ENCODE measurements at places on chromosomes 3 and 15.

DNA sequence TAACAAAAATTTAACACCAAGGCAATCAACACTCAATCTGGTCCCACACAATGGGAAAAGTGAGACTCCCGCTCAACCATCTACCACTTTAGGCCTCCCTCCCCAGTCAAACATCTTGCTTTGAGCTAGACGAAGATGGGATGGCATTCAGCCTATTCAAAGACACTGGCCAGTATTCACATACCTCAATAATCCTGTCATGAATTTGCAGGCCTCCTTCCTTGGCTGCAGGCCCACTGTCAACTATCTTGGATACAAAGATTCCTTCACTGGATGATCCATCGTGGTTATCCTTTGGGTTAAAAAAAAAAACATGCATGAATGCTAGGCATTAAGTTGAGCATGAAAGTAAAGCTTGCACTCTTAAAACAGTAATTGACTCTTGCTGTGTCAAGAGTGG, 22.6 kb downstream of the PDZRN3 start:
- no peak for DNase-seq

- no peak for DNase-seq
Measured at GRCh38 chr3:109852283-109852682, 514.9 kb upstream of the DPPA4 start.

DNA sequence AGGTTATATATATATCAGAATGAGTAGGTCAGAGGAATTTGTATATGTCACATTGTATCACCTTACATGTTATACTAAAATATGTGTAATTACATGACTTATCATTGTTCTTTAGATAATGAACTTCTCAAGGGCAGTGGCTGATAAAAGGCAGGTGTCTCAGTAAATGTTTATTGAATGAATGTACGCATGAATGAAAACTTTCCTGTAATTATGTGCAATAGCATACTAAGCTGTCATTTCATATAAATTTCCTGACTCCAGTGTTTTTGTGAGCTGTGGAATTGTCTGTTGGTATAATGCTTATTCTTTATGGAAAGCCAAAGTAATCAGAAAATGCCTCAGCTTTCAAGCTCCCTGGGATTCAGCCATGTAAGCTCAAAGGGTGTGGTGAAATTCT, 4.2 kb downstream of the TBC1D23 start:
- DNase-seq = no peak

DNA sequence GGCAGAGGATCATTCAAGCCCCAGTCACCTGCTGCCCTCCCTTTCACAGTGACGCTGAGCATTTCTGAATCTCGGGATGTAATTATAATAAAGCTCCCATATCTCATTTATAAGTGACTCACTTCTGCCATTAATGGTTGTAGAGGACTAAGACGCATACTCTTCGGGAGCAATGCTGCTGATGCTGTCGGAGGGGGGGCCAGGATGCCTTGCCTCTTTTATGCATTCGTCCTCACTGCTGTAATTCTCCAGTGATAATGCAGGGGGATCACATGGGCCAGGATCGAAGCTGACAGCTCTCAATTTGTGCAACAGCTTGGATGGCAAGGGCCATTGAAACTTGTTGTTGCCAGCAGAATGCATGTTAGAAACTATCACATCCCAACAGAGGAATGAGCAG, 3.1 kb downstream of the HRH1 start:
- DNase-seq = no peak

DNA sequence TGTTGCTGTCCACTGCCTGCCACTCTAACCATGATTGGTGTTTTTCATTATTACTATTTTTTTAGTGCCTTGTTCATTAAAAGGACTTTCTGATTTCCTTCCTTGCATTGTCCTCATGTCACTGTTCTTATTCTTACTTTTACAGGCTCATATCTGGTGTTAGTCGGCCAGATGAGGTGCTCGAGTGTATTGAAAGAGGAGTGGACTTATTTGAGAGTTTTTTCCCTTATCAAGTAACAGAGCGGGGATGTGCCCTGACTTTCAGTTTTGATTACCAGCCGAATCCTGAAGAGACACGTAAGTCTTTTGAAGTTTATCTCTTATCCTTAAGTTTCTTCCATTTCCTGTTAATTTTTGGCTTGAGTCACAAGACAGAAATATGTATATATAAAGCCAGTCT, 23.2 kb downstream of the QTRT2 start:
- no peak for DNase-seq

GRCh38 chr3:97001611-97002010, 187.2 kb downstream of the EPHA6 start:
- no peak for DNase-seq

DNA sequence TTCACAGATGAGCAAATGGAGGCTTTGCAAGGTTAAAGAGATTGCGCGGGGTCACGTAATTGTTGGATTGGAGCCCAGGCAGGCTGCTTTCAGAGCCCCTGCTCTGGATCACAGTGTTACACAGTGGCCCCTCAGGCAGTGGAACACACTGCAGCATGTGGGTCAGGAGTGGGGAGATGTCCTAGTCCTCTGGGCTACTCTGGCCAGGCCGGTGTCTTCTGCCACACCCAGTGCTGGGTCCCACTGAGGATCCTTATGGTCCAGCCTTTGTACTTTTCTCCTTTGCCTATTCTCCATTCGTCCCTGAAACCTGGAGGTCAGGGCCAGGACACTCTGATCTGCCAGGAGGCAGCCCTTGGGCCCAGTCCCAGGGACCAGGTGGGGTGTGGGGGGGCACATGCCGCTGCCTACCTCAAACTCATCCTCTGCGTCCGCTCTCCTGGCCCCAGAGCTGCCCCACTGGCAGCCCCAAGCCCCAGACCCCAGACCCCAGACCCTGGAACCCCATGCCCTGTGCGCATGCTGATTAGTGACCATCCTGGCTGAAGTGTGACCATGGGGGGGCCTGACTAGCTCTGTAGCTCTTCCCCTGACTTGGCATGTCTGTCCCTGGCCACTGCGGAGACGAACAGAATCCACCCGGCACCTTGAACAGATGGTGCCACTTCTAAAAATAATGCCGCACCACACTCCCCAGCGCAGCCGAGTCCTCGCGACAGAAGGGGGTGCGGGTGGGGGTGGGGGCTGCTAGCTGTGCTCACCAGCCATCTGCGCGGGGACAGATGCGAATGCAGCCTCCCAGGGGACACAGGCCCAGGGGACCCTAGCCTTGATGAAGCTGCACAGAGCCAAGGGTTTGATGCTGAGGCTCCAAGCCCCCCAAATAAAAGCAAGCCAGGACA, 41.6 kb downstream of the ATP2B2 start:
- DNase-seq = no peak

DNA sequence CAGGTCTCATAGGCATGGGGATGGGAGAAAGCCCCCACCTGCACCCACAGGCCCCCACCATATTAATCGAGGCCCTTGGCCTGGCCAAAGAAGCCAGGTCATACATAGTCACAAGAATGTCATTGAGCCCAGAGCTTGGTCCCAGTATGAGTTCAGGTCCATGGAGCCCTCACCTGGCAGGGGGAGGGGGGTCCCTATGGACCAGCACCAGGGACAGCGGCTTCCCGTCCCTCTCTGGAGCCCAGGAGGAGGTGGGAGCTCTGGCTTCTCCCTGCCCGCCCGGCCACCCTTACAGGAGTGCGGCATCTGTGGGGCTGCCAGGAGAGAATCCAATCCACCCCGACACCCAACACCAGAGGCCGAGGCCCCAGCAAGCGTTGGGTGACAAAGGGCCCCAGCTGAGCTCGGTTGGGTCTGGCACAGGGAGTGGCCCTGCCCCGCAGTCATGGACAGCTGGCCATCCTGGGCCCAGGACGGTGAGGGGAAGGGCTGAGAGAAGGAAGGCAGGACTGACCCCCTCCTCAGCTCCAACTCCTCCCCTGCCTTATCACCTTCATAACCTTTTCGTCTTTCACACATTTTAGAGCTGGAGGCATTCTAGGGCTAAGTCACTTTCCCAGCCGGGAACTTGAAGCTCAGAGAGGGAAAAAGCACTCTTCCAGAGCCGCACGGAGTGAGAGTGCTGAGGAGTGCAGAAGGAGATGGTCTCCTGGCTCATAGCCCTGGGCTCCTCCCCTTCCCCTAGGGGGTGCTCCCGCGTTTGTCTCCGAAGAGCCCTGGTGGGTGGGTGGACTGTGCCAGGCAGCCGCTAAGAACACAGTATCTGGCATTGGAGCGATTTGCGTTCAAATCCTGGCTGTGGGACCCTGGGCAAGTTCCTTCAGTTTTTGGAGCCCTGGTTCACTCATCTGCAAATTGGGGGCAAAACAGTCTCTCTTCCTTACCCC, 54.6 kb downstream of the ATP2B2 start:
- DNase-seq = no peak

- no peak for DNase-seq
Measured at GRCh38 chr3:138600100-138600745, 6.2 kb upstream of the CEP70 start.

DNA sequence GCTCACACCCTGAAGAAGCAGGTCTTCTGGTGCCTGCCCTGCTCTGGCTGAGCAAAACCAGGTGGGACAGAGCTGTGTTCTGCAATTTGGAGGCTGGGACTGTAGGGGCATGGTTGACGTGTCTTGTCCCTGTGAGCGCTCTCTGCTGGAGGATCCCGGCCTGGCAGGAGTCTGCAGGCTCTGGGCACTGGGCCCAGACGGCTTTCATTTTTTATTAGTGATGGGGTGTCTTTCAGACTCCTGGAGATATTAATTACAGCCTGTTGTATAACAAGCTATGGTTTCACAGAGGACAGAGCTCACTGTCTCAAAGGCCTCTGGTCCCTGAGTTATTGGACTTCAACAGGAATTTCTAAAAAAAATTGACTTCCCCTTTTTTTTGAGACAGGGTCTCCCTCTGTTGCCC, 29.5 kb upstream of the ZNF710 start:
- DNase-seq = peak; percentile 70

DNA sequence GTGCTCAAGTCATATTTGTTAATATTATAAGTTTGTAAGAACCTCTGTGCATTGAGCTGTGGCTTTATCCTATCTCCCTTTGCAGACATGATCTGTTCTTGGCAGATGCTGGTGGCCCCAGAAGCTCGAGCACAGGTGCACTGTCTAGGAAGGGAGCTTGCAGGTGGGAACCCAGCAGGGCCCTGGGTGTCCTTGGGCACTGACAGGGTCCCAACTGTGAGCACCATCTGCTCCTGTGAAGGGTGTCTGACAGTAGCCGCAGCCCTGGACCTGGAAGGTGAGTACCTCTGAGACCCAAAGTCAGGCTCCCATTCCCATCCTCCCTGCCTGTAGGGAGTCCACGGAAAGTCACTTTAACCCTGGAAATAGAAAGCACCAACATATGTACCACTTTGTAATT, 2.4 kb upstream of the REC114 start:
- no peak for DNase-seq

- no peak for DNase-seq
Measured at GRCh38 chr3:180185650-180186049, 148.9 kb upstream of the PEX5L start.

- DNase-seq = peak; percentile 74
Measured at GRCh38 chr3:158727206-158728060, 4.8 kb downstream of the RARRES1 start.

GRCh38 chr3:183477801-183478456, 49.5 kb upstream of the MCF2L2 start:
- DNase-seq = no peak

- no peak for DNase-seq
Measured at GRCh38 chr3:66186545-66186944, 34.3 kb upstream of the SLC25A26 start.

GRCh38 chr3:71451060-71451459, 132.5 kb downstream of the FOXP1 start:
- DNase-seq = no peak

GRCh38 chr15:85651548-85651947, 143.2 kb downstream of the KLHL25 start:
- DNase-seq = no peak

DNA sequence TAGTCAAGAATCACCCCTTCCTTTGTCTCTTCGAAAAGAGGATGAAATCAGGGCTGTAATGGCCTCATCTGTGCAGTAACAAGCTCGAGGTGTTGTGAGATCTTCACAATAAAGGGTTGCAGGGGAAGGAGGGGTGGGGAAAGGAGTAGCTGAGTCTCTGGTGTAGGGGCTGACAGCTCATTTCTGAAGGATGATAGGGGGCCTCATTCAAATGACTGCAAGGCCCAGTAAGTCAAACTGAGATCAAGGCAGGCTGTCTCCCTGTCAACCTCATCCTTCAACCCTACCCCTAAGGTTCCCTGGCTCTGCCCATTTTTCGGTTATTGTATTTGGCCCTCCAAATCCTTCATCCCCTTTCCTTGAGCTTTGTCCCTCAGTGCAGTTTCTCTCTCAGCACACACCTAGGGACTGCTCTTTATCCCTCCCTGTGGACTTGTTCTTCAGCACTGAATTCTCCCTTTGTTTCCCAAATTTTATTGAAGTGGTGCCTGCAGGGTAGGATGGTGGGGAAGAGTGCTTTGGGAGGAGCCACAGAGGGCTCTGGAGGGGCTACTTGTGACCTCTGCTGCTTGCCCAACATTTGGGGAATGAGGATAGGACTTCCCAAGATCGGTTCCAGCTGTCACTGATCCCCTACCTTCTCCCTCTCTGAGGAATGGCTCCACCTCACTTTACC, 38.1 kb downstream of the ZNF589 start:
- DNase-seq = no peak

DNA sequence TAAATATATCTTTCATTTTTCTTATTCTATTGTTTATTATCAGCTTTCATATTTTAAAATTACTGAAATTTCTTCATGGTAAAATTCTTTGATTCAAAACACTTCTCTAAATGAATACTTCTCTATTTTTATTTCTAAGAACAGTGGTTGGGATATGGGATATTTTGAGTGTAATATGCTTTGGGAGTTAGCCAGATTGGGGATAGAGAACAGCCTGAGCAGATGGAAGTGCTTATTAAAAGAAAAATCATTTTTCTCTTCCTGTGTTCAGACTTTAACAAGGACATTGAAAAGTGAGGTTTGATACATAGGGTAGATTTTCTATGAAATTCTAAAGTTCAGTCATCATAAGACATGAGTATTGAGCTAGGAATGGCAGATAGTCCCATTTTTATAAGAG, 84.8 kb downstream of the COL6A5 start:
- no peak for DNase-seq

DNA sequence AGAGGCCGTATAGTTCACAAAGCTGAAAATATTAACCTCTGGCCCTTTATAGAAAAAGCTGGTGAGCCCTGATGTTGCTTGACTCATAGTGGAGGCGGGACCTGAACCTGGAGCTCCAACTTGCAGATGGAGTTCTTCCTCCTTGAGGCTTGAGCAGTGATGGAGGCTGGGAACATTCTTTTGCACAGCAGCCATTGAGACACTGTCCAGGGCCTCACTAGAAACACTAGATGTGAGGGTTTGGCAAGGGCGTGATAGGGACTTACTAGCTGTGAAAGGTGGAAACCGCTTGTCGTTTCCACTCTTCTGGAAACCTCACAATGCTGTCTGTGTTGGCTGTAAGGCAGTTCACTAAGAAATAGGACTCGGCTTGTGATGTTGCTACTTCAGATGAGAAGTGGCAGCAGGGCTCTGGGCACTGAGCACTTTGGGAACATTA, 12.5 kb downstream of the SMAD6 start:
- DNase-seq = no peak

GRCh38 chr3:167091226-167091625, 288.9 kb downstream of the ZBBX start:
- peak; percentile 82 for DNase-seq

DNA sequence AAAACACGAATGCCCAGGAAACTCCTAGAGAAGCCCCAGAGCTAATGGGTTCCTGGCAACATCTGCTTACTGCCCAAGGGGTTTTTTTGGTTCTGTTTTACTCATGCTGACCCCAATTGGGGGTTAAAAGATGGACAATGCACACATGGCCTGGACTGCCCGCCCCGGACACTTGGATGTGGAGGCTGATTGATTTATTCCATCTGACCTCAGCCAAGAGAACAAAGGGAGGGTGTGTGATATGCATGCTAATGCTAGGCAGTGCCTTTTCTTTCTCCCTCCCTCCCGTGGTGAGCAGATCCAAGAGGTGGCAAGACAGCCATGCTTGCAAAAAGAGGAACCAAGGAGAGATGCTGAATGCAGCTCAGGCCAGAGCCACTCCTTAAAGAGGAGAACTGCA, 3.3 kb upstream of the LRTM1 start:
- no peak for DNase-seq

Measured in DMS53 (cell line).